ENCODE measurements at places on chromosomes 5 and 9.

GRCh38 chr5:44983006-44983405, 174.3 kb downstream of the MRPS30 start:
- DNase-seq, result no peak

GRCh38 chr9:81649475-81650240, 39.7 kb downstream of the TLE1 start:
- no peak for DNase-seq

- no peak for DNase-seq
Observed at GRCh38 chr9:98563212-98563907, 145.4 kb downstream of the GABBR2 start.

GRCh38 chr9:125822902-125823301, 75.7 kb downstream of the PBX3 start:
- DNase-seq, result no peak

GRCh38 chr9:7783635-7784063, 15.9 kb downstream of the DMAC1 start:
- no peak for DNase-seq

DNA sequence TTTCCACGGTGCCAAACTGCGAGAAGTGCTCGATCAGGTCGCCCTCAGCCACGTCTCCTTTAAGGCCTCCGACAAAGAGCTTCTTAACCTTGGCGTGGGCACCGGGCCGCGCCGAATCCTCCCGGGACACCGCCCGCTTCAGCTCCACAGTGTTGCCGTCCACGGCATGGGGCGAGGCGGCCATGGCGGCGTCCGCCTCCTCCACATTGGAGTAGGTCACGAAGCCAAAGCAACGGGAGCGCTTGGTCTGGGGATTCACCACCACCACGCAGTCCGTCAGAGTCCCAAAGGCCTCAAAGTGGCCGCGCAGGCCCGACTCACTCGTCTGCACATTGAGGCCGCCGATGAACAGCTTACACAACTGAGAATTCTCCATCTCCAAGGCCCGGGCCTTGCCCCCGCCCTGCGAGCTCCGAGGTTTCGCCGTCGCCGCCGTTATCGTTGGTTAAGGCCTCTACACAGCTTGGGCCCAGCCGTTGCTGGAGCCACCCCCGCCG, 424 bp downstream of the HNRNPA0 start:
- no peak for DNase-seq

DNA sequence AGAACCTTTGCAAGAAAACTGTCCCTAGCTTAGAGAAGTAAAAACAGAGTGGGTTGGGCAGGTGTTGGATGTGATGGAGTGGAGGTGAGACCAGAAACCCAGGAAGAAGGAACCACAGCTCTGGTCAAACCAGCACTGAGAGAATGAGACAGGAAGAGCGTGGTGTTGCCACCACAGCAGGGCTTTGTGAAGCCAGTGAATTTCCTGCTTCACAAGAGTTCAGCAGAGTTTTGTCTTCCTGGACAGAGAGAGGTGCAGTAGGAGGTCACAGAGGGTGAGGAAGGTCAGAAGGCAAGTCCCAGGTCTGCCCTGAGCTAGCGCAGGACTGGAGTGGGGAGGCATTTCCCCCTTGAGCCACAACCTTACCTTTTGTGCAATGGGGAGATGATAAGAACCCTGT, 2306.2 kb upstream of the ACO1 start:
- DNase-seq, result no peak

Measured in CD4-positive, alpha-beta T cell treated with Interleukin-15 for 1 hour (primary cell).